Cerebellar nuclear complex (tissue), 1 donor: ENCODE measurements at places on chromosomes 5 and 9.

DNA sequence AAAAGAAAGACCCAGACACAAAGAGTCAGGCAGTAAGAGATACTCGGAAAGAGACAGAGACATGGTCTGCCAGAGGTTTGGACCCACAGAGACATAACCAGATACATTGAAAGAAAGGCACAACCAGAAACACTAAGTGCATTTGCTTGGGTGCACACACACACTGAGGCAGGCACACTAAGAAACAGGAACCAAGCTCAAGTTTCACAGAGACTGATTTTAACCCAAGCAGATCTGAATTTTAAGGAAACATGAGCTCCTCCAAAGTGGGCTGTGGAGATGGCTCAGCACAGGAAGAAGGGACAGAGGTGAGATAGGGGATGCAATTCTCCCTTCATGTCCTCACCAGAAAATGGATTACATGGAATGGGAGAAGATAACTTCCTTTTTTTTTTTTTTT is 9.5 kb downstream of the AQP3 start:
- DNase-seq, result no peak

- DNase-seq, result no peak
Observed at GRCh38 chr9:34552606-34552981, 29.8 kb upstream of the ENHO start.

DNA sequence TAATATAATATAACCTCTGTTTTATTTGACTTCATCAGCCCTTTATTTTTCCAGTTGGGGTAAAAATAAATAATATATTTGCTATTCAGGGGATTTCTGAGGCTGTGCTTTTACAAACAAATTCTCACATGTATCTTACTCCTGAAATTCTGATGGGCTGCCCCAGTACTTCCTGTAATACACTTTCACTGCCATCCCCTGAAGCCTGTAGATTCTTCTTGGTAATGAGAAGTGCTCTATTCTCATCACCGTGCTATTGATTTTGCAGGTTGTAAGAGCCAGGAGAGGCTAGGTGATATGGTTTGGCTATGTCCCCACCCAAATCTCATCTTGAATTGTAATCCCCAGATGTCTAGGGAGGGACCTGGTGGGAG is 91.9 kb upstream of the CEP78 start:
- no peak for DNase-seq

DNA sequence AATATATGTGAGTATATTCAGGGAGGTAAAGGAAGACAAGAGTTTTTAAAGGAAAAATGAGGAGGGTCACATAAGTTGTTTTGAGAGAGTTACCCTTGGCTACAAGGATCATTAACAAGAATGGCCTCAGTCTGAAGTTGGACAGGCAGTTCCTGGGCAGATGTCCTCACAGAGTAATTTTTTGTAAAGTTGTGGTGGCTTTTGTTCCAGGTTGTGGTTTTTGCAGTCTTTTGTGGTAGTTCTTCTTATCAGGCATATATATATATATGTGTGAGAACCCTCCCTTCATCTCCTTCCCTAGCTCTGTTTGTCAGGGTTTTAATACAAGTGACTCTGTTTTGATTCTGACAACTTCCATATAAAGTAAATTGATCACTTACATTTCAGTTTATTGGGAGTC is 60.0 kb downstream of the CSNK1G3 start:
- DNase-seq, result no peak

GRCh38 chr5:68137511-68138140 is 77.9 kb upstream of the PIK3R1 start:
- DNase-seq, result no peak

DNA sequence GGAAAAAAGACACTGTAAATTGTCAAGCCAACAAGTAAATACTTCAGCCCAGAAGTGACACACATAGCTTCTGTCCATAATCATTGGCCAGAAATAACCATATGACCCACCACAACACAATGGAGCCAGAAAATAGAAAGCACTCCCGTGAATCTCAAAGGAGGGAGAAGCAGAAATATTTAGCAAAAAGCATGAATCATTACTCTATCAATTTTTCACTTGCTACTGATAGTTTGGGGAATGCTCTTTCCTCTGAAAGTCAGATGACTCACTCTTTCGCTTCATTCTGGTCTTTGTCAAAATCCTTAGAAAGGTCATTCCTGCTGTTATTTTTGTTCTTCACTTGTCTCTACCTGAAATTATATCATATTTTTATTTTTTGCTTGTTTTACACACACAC is 312.6 kb downstream of the TMEM232 start:
- DNase-seq, result no peak

GRCh38 chr5:110838961-110839360 is 100.2 kb downstream of the SLC25A46 start:
- no peak for DNase-seq

- no peak for DNase-seq
Observed at GRCh38 chr9:117392992-117393391, 21.9 kb downstream of the ASTN2 start.

GRCh38 chr5:168377525-168377924 is 86.1 kb downstream of the WWC1 start:
- DNase-seq, result no peak

GRCh38 chr5:26482810-26483375 is 555.5 kb downstream of the CDH9 start:
- DNase-seq, result no peak

- no peak for DNase-seq
Observed at GRCh38 chr5:170619869-170620268, 116.0 kb downstream of the KCNIP1 start.

GRCh38 chr5:175825893-175826292 is 45.5 kb upstream of the CPLX2 start:
- no peak for DNase-seq

DNA sequence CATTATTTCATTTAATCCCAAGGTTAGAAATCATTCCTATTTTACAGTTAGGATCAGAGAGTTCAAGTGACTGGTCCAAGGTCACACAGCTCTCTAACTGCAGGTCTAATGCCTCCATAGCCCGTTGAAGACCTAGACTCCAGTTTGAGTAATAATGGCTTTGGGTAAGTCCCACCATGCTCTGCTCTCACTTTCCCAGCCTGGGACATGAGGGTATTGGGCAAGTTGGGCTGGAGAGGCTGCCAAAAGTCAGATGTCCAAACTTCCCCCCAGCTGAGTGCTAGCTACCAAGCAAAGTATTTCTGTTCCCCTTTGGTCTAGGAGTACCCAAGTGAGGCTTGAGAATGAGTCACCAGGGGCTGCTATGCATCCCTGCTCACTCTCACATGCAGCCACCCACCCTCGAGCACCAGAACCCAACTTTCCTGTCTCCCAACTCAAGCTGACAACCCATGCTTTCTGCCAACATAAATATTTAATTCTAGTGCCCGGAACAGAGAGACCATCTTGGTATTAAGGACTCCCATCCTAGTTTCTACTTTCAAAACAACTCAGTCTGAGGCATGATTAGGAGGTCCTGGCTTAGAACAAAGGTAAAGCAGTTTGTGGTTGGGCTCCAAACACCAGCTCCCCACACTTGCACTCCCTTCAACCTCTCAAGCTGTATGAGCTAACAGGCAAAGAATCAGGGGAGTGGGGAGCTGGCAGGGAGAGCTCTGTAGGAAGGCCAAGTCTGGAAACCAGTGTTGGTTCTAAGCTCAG is 236.5 kb upstream of the TRIM32 start:
- no peak for DNase-seq

DNA sequence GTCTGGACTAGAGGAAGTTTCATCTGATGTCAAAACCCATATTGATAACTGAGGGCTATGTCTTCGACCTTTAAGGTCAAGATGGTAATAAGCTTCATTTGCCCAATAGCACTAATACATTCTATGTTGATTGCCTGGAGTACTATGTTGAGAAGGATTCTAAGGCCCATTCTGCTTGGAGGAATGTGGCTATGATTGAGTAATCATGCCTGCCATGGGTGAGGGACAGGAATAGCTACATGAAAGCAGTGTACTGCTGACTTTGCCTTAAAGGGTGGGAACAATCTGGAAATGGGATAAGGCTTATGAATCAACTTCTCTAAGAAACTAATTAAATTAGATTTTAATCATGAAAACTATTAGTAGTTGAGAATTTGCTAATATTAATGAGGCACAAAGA is 13.6 kb downstream of the NNT start:
- no peak for DNase-seq

GRCh38 chr5:137095597-137095996 is 403.5 kb downstream of the SPOCK1 start:
- DNase-seq, result no peak

- no peak for DNase-seq
Observed at GRCh38 chr9:109466623-109467590, 31.2 kb downstream of the PTPN3 start.

- no peak for DNase-seq
Observed at GRCh38 chr5:38585816-38586215, 29.4 kb upstream of the LIFR start.

- no peak for DNase-seq
Observed at GRCh38 chr9:5947912-5948311, 57.2 kb downstream of the MLANA start.

DNA sequence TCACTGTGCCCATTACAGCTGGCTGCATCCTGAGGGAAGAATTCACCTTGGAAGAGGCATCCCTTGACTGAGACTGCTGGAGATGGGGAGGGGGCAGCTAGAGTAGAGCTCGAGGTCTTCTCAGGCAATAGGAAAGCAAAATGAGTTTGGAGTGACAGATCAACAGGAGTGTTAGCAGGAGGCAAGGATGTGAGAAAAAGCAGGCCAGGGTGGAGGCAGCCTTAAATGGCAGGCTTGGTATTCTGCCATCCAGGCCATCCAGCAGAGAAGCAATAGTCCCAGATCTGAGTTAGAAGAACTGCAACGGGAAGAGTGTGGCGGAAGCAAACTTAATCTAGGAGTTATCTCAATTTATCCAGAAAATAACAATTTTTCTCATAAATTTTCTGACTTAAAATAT is 6.1 kb downstream of the ADAMTS12 start:
- DNase-seq, result no peak

GRCh38 chr5:126143622-126144021 is 279.6 kb upstream of the GRAMD2B start:
- no peak for DNase-seq

DNA sequence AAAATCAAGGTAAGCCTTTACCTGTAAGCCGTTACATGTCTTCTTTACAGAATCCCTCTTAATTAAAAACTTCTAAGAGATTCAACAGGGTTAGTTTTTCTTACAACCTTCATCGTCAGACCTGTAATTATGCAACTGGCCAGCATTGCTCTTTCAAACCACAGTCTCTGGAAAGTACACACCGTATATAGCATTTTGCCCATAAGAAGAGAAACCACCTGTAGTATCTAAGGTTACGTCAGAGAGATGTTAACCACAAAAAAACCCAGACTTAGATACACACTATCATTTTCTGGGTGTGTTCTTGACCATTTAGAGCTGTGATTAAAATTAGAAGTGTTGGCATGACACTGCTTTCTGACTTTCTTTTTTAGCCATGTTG is 140.0 kb downstream of the MUSK start:
- no peak for DNase-seq

GRCh38 chr5:106639488-106639887 is 1031.2 kb downstream of the EFNA5 start:
- no peak for DNase-seq

- DNase-seq, result no peak
Observed at GRCh38 chr5:137498301-137498735, 808 bp downstream of the SPOCK1 start.

GRCh38 chr5:95824747-95825146 is 2.2 kb upstream of the GLRX start:
- DNase-seq, result no peak

- no peak for DNase-seq
Observed at GRCh38 chr5:132467287-132467984, 23.1 kb downstream of the IRF1 start.

GRCh38 chr9:36676778-36677485 is 104.2 kb downstream of the MELK start:
- DNase-seq, result no peak

DNA sequence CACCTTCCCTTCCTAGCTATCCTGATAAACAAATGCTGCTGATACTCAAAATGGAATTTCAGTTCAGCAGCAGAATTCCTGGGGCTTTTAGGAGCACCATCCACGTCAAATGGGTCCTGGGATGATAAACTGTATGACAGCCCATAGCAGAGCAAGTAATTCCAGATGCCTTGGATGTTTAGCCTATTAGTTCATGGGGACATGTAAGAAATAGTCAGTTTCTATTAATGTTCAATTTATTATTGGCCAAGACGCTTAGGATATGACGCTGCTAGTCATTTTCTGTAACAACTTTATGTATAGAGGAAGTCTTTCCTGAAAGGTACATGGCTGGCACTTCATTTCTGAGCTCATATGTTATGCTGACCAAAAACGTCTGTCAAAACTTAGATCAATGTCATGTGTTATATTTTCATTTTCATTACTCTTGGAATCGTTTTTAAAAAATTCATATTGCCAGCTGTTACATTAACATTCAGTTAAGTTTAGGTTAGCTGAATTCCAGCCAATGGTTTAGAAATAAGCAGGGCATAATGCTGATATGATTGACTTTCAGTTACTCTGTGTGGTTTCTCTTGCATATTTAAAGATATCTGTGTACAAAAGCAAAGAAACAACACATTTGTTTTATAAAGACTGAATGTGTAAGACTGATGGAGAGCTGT is 243.8 kb downstream of the CSNK1G3 start:
- DNase-seq, result no peak

DNA sequence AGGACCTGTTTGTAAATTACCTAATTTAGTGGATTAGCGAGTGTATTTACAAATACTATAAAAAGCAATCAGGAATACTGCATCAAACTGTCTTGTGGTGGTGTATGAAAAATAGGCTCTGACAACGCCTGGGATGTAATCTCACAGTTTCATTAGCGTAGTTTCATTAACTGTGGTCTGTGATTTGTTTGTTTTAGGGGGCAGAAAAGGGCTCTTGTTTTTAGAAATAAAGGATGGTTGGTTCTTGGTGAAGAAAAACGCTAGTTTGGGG is 1.4 kb downstream of the SLC44A1 start:
- no peak for DNase-seq

DNA sequence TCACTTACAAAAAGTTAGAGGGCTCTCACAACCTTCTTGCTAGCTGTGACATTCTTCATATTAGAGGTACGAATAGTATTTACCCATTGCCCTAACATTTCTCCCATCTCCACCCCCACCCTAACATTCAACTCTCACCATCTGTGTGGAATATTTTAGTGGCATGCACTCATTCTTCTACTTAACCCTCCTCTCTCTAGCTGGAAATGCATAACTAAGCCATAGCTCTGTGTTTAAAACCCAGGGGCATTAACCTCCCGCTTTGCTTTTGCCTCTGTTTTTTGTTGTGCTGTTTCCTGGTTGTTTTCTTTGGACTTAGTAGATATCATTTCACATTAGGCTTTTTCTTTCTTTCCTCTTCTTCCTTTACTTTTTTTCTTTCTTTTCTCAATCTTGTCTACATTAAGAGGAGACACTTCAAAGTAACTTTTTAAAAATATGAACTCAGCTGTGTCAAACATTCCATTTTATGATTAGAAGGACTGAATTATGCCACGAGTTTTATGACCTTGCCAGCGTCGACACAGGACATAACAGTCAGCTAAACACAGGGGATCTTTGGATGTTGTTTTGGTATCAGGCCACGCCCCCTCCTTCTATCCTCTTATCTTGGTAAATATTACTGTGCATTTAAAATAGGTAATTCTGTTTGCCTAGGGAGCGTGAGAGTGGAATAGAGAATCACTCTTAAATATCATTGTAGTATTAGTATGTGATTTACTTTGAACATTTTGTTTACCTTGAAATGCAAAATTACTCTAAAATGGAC is 236.0 kb downstream of the CD180 start:
- DNase-seq, result no peak

- DNase-seq, result no peak
Observed at GRCh38 chr5:56588636-56589480, 226.5 kb upstream of the MAP3K1 start.
